ENCODE measurements at places on chromosomes 7 and 10.

DNA sequence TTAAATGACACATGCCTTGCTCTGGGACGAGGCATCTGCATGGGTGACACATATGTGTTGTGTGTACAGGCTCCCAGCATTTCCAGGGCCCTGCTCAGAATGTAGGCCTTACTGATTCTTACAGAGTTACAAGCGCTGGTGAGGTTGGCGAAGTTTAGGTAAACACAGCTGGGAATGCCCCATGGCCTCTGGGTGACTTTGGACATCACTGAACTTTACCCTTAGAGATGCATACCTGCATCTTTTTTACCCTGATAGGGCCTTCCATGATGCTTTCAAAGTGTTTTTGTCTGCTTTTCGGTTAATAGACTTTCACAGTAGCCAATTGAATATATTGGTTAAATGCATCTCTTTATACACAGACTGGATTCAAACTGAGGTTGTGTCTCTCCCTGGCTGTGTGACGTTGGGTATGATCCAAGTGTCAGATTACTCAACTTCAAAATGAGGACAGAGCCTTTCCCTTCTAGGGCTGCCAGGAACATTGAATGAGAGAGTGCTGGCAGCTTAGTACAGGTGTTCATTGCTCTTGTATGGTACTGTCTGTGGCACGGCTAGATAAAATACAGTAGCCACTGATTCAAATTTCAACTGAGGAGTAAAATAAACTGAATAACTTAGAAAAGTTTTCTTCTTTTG is 29.5 kb downstream of the EGFR start:
- DNase-seq = no peak

DNA sequence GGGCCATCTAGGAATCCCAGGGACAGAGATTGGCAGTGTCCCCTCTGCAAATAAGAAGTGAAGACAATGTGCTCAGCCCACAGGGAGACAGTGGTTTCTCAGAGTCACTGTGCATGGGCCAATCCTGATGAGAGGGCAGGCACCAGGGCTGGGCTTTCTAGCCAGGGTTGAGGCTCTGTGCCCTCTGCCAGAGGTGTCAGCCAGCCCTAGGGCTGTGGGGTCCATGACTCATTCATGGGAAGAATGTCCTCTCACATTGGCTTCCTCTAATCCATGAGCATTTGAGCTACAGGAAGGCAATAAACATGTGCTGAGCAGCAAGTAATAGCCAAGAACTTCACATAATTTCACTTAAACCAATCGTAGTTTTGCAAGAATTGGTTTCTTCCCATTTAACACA is 482.0 kb upstream of the MGMT start:
- DNase-seq = no peak

DNA sequence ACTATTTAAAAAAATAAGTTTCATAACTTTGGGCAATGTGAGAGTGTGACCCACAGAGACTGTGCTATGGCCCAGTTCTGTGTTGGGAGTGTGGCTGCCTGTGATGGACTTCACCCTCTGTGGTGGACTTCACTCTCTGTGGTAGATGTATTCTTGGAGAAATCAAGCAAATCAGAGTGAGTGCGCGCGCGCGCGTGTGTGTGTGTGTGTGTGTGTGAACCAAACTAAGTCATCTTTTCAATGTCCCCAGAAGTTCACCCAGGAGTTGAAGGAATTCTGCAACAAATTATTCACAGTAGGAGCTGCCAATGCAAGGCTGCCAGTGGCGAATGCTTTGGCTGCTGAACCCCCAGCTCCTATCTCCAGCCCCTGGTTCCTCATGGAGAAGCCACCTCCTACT is 184.5 kb downstream of the ADAM12 start:
- no peak for DNase-seq

DNA sequence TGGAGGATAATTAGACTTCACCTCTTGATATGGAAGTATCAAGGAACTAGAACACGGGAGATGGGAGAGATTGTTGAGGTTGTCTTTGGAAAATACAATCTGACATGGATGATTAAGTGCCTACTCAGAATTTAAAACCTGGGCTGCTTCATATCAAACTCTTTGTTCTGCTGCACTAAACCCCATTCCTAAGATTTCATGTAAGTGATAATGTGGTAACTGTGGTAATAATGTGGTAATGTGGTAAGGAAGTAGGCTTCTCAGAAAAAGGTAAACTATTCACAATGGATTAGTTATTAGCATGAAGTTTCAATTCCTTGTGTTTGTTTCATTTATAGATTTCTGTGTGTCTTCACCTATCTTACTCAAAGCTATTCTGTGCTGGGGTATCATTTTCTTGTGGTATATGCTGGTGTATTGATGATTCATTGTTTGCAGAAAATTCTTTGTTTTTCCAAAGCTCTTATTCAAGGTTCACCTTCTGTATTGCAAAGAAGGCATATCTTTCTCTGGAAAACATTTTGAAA is 129.9 kb upstream of the TAC1 start:
- no peak for DNase-seq

DNA sequence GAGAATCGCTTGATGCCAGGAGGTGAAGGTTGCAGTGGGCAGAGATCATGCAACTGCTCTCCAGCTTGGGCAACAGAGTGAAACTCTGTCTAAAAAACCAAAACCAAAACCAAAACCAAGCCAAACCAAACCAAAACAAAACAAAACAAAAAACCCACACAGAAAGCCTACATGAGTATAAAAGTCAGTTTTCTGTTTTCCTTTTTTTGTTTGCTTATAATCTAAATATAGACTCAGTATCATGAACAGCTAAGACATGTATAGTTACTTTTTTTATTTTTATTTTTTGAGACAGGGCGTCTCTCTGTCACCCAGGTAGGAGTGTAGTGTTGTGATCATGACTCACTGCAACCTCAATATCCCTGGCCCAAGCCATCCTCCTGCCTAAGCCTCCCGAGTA is 16.8 kb upstream of the MTPN start:
- DNase-seq = no peak

GRCh38 chr7:41046776-41047175 is 656.1 kb downstream of the INHBA start:
- DNase-seq = no peak

DNA sequence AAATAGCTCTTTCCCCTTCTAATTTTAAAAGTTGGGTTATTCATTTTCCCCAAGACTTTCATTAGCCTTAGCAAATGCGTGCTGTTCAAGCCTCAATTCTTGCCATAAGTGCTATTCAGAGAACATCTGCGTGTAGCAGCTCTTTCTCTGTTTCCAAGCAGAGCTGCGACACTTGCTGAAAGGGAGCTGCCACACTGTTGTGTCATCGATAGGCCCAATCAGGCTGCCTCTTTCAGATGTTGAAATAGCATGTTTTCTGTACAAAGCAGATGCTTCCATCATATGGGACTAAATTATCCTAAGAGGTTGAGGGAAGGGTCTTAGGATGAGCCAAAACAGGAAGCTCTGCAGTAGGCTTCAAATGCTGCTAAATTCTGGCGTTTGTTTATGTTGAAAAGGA is 220.9 kb upstream of the CDC14C start:
- no peak for DNase-seq

- DNase-seq = no peak
Measured at GRCh38 chr10:81297292-81297691, 577.7 kb upstream of the NRG3 start.

- no peak for DNase-seq
Measured at GRCh38 chr10:112782200-112782907, 167.7 kb upstream of the TCF7L2 start.

GRCh38 chr10:74344306-74344705 is 193.3 kb downstream of the ADK start:
- DNase-seq = no peak

GRCh38 chr7:44673324-44673723 is 66.9 kb downstream of the OGDH start:
- no peak for DNase-seq

GRCh38 chr10:61408105-61408504 is 45.1 kb downstream of the TMEM26 start:
- no peak for DNase-seq

- no peak for DNase-seq
Measured at GRCh38 chr7:151673216-151673615, 153.5 kb upstream of the RHEB start.

DNA sequence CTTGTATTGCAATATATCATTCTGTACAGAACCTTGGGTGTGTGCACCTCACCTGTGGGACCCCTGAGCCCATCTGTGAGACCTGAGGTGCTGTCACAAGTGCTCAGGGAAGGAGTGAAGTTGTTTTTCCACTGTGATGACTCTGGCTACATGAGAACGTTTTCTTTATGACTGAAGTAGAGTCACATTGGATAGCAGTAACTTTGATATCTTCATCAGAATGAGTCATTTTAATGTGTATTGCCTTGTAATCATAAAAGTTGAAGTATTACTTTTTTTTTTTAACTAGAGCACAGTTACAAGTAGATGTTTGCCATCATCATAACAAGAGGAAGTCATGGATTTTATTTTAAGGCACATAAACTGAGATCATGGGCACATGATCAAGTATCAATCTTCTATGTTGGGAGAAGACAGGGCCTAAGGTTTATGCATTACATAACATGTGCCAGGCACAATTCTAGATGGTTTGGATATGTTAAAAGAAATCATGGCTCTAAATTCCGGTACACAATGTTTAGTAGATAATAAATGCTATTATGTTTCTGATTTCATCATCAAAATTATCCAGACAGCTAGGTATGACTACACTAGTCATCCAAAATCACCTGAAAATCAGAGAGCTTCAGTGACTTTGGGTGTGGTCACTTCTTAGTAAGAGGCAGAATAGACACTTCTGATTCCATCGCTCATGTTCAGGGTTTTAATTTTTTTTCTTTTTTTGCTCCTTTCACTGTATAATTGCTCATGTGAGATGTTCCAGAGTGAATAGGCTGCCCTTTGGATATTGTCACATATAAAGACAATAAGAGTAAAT is 82.7 kb upstream of the KLF6 start:
- no peak for DNase-seq

- DNase-seq = no peak
Measured at GRCh38 chr10:13862546-13863233, 275.9 kb downstream of the PRPF18 start.

- DNase-seq = no peak
Measured at GRCh38 chr7:90749262-90749661, 153.1 kb downstream of the CDK14 start.

- DNase-seq = no peak
Measured at GRCh38 chr10:93579985-93580711, 13.7 kb downstream of the FFAR4 start.

- no peak for DNase-seq
Measured at GRCh38 chr10:53601260-53601875, 828.8 kb upstream of the MBL2 start.

- no peak for DNase-seq
Measured at GRCh38 chr7:140641524-140642195, 1.0 kb upstream of the DENND2A start.

- no peak for DNase-seq
Measured at GRCh38 chr10:77925410-77925794, 1.2 kb downstream of the DLG5 start.

GRCh38 chr7:72540106-72540611 is 128.0 kb upstream of the CALN1 start:
- DNase-seq = no peak

DNA sequence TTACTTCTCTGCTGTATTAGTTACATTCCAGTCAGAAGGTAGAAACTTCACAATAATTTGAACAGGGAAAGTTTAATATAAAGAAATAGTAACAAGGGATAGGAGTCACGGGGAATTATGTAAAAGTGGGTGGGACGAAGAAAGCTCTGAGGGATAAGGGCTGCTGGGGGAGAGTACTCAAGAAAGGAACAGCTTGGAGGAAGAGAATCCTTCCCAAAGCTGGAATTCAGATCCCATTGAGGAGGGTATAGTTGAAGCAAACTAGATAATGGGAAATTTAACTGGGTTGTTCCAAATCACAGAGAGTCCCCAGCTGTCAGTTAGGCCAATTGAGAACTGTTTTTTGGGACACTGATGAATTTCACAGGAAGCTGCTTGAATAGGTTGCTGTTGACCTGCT is 53.2 kb upstream of the MACC1 start:
- DNase-seq = no peak

- DNase-seq = no peak
Measured at GRCh38 chr7:76296743-76297740, 5.4 kb upstream of the HSPB1 start.

DNA sequence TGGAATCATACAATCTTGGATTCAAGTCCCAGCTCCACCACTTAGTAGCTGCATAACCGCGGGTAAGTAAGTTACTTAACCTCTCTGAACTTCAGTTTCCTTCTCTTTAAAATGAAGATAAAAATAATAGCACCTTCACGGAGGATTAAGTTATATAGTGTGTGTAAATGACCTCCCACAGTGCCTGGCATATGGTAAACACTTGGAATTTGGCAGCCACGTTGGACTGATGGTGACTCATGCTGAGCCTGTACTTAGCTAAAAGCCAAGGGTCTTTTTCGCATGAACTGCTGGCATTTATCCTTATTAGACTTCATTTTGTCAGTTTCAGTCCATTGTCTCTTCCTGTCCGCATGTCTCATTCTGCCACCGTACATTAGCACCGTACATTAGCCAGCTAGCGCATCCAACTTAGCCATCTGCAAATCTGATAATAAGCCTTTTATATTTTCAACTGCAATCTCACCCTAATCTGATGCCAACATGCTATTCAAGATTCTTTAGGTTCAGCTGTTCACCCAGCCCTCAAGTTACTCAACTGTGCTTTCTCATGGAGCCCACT is 11.2 kb downstream of the SLC13A4 start:
- DNase-seq = no peak

DNA sequence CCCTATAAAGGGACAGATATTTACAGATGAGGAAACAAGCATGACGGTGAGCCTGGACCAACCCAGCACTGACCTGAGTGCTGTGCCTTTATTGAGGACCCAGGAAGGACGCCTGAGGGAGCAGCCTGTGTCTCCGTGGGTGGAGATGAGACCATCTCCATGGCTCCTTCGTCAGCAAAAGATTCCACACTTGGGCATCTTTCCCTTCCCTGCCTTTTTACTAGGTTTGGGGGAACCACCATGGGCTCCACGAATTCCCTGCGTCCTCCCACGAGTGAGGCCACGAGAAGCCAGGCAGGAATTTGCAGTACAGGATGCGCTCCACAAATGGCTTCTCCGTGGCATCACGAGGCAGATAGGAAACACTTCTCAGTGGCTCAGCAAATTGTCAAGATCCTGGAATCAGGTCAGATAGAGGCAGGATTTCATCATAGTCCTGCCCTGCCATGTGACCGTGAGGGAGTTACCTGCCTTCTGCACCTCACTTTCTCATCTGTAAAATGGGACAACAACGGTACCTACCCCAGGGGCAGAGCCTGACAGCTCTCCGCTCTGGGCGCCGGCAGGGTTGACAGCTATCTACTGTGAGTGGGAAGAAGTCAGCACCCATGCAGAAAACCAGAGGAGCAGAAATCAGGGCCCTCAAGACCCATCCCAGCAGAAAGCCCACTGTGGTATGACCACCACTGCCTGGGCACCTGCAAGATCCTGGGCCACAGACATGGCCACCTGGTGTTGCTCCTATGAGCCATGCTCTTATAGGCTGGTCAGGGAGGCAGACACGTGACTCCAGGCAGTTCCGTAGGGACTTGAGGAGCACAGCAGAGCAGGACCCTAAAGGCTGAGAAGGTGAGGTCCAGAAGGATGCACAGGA is 80.1 kb downstream of the GRID1 start:
- no peak for DNase-seq
